Eye (tissue), 1 donor: ENCODE measurements at places on chromosomes 4 and X.

DNA sequence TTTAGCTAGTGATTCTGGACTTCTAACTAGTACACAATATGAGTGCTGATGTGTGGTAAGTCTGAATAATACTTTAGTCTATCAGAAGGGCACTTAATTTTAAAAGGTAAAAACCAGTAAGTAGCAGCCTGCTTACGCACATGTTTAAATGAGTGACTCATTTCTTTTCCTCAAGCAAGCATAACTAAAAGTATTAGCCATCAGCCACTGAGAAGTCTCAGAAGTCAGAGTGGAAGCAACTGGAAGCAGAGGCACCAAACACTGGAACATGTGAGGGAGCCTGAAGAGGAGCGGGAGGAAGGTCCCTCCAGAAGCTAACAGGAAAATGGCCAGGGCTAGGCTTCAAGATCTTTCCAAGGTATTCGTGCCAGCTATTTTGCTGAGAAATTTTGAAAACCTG lies 257.7 kb downstream of the RAPGEF2 start:
- no peak for DNase-seq

GRCh38 chrX:76555816-76556215 lies 128.3 kb downstream of the MAGEE1 start:
- DNase-seq: peak; percentile 27

- no peak for DNase-seq
These were observed 506.0 kb upstream of the FAM241A start for GRCh38 chr4:111639120-111639690.

GRCh38 chr4:7074426-7074825 lies 6.6 kb upstream of the GRPEL1 start:
- DNase-seq: no peak

GRCh38 chrX:106150701-106151100 lies 17.4 kb upstream of the PWWP3B start:
- no peak for DNase-seq

GRCh38 chrX:46812445-46812844 lies 24.4 kb upstream of the RP2 start:
- no peak for DNase-seq

DNA sequence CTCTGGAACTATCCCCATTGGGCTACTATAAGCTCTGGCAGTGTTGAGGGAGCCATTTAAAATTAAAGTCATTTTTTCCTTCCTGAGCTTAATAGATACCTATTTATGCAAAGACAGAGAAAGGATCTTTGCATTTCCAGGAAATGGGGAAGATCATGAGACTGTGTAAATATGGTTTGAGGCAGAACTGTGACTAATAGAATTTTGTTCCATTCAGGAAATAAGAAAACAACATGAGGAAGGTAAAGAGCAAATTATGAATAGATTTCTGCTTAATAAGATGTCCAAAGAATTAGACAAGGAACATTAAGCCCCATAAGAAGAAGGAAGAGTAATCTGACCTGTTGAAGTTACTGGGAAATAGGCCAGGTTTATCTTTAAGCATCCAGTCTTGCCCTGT lies 17.8 kb upstream of the TBC1D19 start:
- DNase-seq: no peak

- no peak for DNase-seq
These were observed 151.3 kb downstream of the THOC2 start for GRCh38 chrX:123581586-123581985.

- DNase-seq: no peak
These were observed 110.7 kb downstream of the CFAP299 start for GRCh38 chr4:80446248-80446647.

DNA sequence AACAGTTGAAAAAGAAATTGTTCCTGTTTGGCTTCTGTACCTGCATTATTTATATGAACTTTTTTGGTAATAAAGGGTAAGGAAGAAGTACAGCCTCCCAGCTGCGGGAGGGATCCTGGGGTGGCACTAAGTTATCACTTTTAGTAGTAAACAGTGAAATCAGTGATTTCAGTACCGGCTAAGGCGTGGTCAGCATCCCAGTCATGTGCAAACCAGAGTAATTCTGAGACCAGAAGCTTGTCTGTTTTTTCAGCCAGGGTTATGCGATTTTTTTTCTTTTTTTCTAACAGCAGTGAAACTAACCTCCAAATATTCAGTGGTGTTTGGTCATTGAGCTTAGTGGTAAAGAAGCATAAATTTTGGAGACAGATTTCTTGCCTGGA lies 3.3 kb downstream of the EGF start:
- DNase-seq: no peak

- DNase-seq: no peak
These were observed 13.6 kb upstream of the RBPJ start for GRCh38 chr4:26307037-26307800.

GRCh38 chr4:147755561-147756295 lies 23.8 kb downstream of the ARHGAP10 start:
- no peak for DNase-seq

GRCh38 chrX:70313503-70313902 lies 23.6 kb downstream of the KIF4A start:
- no peak for DNase-seq

- DNase-seq: no peak
These were observed 12.1 kb upstream of the DCTD start for GRCh38 chr4:182929296-182929695.

DNA sequence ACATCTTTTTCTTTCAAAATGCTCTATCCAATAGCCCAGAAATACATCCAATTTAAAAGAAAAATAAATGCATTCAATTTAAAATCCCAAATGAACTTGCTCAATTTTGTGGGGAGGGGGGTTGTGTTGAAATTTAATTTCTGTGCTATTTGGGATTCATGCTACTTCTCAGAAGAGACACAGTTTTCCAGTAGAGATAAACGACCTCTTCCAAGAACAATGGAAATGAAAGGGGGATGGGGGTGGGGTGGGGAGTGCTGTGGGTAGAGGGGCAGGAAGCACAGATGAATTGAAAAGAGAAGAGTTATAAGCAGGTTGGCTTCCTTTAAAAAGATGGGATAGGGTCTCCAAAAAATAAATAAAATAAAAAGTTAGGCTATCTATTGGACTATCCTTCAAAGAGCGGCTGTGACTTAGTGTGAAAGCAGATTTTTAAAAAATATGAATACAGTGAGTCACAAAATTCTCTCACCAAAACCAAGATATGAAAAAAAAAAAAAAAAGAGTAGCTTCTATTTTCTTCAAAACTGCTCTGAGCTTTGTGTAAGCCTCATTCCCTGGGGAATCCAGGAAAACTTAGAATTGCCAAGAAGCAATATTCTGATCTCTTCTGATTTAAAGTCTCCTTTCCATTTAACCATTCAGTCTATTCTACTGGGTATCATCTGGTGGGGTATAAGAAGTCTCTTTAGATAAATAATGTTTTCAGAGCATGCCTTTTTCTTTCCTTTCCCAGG lies 324.3 kb downstream of the PTTG2 start:
- DNase-seq: no peak

GRCh38 chr4:171876636-171877035 lies 63.4 kb downstream of the GALNTL6 start:
- no peak for DNase-seq

DNA sequence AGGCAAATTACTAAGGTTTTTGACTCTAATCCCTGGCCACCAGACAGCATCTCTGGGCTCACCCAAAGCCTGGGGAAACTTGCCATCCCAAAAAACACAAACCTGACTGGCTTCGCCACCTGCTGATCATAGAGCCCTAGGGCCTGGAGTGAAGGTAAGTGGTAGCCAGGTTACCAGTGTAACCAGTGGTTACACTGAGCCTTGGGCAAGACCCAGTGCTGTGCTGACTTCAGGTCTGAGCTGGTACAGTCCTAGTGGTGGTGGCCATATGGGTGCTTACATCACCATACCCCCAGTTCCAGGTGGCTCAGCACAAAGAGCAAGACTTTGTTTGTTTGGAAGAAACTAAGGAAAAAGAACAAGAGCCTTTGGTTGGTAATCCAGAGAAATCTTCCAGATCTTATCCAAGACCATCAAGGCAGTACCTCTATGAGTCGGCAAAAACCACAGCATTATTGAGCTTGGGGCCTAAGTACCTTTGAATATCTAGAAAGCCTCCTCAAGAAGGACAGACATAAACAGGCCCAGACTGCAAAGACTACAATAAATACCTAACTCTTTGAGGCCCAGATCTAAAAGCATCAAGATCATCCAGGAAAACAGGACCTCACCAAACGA lies 13.7 kb downstream of the MED14 start:
- DNase-seq: no peak

DNA sequence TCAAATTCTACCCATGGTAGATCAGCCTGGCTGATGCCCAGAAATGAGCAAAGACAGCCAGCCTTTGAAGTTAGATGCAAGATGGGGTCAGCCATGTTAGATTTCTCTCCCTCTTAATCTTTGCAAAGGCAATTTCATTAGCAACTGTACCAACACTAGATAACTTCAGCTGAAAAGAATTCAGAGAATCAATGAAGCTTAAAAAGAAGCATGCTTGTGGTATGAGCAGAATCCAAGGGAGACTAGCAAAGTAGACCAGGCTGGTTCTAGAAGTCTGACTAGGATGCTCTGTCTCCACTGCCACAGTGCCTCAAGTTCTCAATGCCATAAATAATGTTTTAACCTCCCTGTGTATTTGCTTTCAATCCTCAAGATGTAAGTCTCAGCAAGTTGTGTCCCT lies 247.3 kb downstream of the SLC7A11 start:
- DNase-seq: no peak

DNA sequence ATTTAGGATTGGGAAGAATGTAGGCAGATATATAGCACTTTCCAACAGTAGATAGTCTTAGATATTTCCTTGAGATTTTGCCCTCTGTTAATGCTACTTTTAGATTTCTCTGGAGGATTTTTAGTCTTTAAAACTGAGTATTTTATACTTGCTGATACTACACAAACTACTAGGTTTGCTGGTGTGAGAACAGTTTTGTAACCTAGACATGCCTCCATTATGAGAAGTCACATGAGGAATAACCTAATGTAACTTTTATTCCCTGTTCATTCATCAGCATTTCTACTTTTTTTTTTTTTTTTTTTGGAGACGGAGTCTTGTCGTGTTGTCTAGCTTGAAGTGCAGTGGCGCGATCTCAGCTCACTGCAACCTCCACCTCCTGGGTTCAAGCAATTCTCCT lies 137.2 kb downstream of the RAPGEF2 start:
- no peak for DNase-seq

DNA sequence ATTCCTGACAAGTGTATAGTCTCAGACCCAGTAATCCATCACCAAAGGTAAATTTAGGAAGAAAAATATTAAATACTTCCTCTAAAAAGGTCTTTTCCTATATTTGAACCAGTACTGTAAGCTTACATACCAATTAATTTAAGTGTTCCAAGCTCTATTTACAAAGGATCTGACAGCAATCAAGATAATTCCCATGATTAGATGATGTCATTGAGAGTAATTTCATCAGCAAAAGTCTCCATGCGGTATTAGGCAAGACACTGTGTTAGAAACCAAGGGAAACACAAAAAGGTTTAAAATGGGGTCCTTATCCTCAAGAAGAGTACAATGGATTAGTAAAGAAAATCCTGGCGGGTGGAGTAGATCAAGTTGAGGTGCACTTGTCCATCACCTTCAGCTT lies 198.5 kb downstream of the PRDM5 start:
- peak; percentile 38 for DNase-seq

GRCh38 chr4:148283665-148284064 lies 158.5 kb downstream of the NR3C2 start:
- DNase-seq: no peak

DNA sequence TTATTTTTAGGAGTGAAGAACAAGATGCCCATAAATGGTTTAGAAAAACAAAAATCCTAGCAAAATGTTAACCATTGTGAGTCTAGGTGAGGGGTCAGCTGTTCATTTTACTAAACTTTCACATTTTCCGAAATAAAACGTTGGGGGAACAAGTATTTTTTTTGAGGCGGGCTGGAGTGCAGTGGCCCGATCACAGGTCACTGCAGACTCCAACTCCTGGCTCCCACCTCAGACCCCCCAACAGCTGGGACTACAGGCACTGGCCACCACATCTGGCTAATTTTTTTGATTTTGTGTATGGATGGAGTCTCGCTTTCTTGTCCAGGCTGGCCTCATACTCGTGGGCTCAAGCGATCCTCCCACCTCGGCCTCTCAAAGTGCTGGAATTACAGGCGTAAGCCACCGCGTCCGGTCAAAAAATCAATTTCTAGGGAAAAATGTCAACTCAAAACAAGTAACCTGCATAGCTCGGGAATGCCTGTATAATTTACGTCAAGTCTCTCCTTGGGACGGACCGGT lies 742 bp upstream of the TAF1 start:
- DNase-seq: no peak

- DNase-seq: no peak
These were observed 273.7 kb downstream of the SMARCA1 start for GRCh38 chrX:129249563-129249962.

GRCh38 chr4:77187322-77187721 lies 30.3 kb downstream of the CCNG2 start:
- peak; percentile 48 for DNase-seq

DNA sequence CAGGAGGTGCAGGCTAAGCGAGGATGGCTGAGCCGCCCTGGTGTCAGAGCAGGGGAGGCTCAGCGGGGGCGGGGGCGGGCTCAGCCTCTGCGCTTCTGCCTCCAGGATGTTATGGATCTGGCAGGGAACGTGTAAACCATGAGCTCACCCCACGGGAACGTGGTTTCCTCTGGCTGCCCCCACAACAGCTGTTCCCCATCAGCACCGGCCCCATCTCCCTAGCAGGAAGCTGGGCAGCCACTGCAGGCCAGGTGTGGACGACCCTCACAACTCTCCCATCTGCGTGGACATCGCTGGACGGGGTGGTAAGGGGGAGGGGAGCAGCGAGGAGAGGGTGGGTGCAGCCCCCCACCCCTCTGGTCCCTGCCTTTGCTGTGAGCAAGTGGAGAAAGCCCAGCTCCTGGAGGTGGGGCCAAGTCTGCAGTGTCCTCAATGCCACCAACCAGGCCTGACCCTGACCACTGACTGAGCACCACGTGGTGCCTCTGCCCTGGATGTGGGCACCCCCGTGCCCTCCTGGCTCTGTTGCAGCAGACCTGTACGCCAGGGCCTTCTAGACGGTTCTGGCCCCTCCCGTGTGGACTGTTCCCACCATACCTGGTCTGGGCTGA lies 28.1 kb upstream of the SPON2 start:
- DNase-seq: peak; percentile 83

GRCh38 chrX:26922278-26922677 lies 540.9 kb downstream of the PPP4R3C start:
- DNase-seq: no peak

GRCh38 chr4:62455871-62456270 lies 1255.7 kb downstream of the ADGRL3 start:
- DNase-seq: no peak

GRCh38 chr4:105625214-105625613 lies 72.8 kb downstream of the ARHGEF38 start:
- no peak for DNase-seq
